Hair follicular keratinocyte (primary cell): ENCODE measurements at places on chromosomes 2 and 18. TPM values are rescaled to one million over a fixed set of nuclear protein-coding genes. Genes with fewer than 3 reads are reported as not detected.

The SOX11 gene
- 0.08 TPM in 1 of 2 replicates, not detected in the other for total RNA-seq

The PXDN gene
- total RNA-seq: 65.5 and 133 TPM in 2 replicates

The CCDC74A gene
- 6.0 and 6.6 TPM in 2 replicates for total RNA-seq

The MTCL1 gene
- 19.6 and 22.2 TPM in 2 replicates for total RNA-seq

The IL1F10 gene
- 0.08 and 1.3 TPM in 2 replicates for total RNA-seq

The PIKFYVE gene
- total RNA-seq: 8.5 and 12.6 TPM in 2 replicates

The SIX3 gene
- not detected in 2 replicates for total RNA-seq

The SCYGR2 gene
- total RNA-seq: not detected in 2 replicates

The C1GALT1C1L gene
- total RNA-seq: 0.08 TPM in 1 of 2 replicates, not detected in the other

The AKAIN1 gene
- not detected in 2 replicates for total RNA-seq

The NT5DC4 gene
- not detected in 2 replicates for total RNA-seq

The EVX2 gene
- total RNA-seq: not detected in 2 replicates

The SLC19A3 gene
- 0.08 and 6.6 TPM in 2 replicates for total RNA-seq

The ARL4C gene
- total RNA-seq: 58.9 and 66.8 TPM in 2 replicates

The GATA6 gene
- 0.08 and 1.0 TPM in 2 replicates for total RNA-seq

The VWA3B gene
- 0.08 and 0.16 TPM in 2 replicates for total RNA-seq

The PMAIP1 gene
- 14.9 and 16.2 TPM in 2 replicates for total RNA-seq

The ACOXL gene
- not detected in 2 replicates for total RNA-seq

The C2orf72 gene
- total RNA-seq: not detected in 2 replicates

The DARS1 gene
- 72.8 and 80.5 TPM in 2 replicates for total RNA-seq

The PDE11A gene
- total RNA-seq: not detected in 2 replicates

The DNER gene
- 4.6 and 8.0 TPM in 2 replicates for total RNA-seq

The ZNF521 gene
- not detected in 2 replicates for total RNA-seq

The CRYBA2 gene
- total RNA-seq: not detected in 2 replicates

The LDAH gene
- 9.2 and 9.9 TPM in 2 replicates for total RNA-seq

The PELI1 gene
- 10.8 and 14.8 TPM in 2 replicates for total RNA-seq

The SLC11A1 gene
- total RNA-seq: 0.08 TPM in 1 of 2 replicates, not detected in the other

The CHCHD5 gene
- 34.8 and 39.6 TPM in 2 replicates for total RNA-seq

The SLC25A52 gene
- total RNA-seq: not detected in 2 replicates

The ERBB4 gene
- not detected in 2 replicates for total RNA-seq

The UPP2 gene
- not detected in 2 replicates for total RNA-seq

The COLEC11 gene
- total RNA-seq: 0.31 TPM in 1 of 2 replicates, not detected in the other

The ATP8B1 gene
- total RNA-seq: 6.3 and 8.3 TPM in 2 replicates

The CDK5R2 gene
- 0.55 TPM in 1 of 2 replicates, not detected in the other for total RNA-seq

The BOLL gene
- total RNA-seq: not detected in 2 replicates

The LAMA1 gene
- 20.2 and 36.9 TPM in 2 replicates for total RNA-seq

The SP9 gene
- total RNA-seq: not detected in 2 replicates

The LYPD6B gene
- 1.9 and 4.9 TPM in 2 replicates for total RNA-seq

The RFX8 gene
- 0.08 TPM in 1 of 2 replicates, not detected in the other for total RNA-seq

The GYPC gene
- total RNA-seq: 0.62 and 6.5 TPM in 2 replicates

The GNAL gene
- total RNA-seq: 17.5 and 17.6 TPM in 2 replicates

The DCDC2C gene
- not detected in 2 replicates for total RNA-seq

The CLEC4F gene
- total RNA-seq: not detected in 2 replicates

The RRM2 gene
- total RNA-seq: 22.4 and 136 TPM in 2 replicates

The FAM228A gene
- total RNA-seq: not detected in 2 replicates

The IL1R2 gene
- total RNA-seq: 12.9 and 33.0 TPM in 2 replicates

The AGAP1 gene
- 6.5 and 6.8 TPM in 2 replicates for total RNA-seq

The IL18RAP gene
- not detected in 2 replicates for total RNA-seq

The CNOT11 gene
- 49.1 and 52.6 TPM in 2 replicates for total RNA-seq

The RBM44 gene
- total RNA-seq: 0.42 TPM in 1 of 2 replicates, not detected in the other
